ENCODE measurements at places on chromosomes 7 and 10.

GRCh38 chr7:148871551-148871950 lies 12.5 kb downstream of the EZH2 start:
- DNase-seq, result no peak

- no peak for DNase-seq
Measured at GRCh38 chr10:49001402-49001801, 61.8 kb upstream of the LRRC18 start.

GRCh38 chr7:54841772-54842697 lies 83.0 kb upstream of the SEC61G start:
- no peak for DNase-seq

- DNase-seq, result no peak
Measured at GRCh38 chr7:24914465-24914859, 65.5 kb downstream of the OSBPL3 start.

GRCh38 chr10:1947464-1948003 lies 210.2 kb upstream of the ADARB2 start:
- DNase-seq, result no peak

DNA sequence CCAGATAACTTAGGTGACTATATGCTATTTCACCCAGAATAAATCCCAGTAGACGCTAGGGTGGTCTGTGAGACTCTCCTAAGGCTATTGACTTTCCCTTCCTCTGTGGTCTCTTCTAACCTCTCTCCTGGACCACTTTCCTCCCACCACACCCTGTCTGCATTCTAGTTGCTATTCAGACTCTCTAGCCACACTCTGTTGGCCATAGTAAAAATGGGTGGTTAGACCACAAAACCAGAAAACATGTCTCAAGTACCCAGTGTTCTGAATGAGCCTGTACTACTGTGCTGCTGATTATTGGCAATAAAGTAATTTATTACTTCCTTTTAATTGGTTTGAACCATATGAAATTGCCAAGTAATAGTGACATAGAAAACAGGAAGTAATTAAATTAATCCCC lies 240.8 kb downstream of the KIF20B start:
- no peak for DNase-seq

- DNase-seq, result no peak
Measured at GRCh38 chr7:122546496-122546895, 152.4 kb downstream of the RNF133 start.

GRCh38 chr10:113552014-113552413 lies 839 bp upstream of the HABP2 start:
- no peak for DNase-seq

DNA sequence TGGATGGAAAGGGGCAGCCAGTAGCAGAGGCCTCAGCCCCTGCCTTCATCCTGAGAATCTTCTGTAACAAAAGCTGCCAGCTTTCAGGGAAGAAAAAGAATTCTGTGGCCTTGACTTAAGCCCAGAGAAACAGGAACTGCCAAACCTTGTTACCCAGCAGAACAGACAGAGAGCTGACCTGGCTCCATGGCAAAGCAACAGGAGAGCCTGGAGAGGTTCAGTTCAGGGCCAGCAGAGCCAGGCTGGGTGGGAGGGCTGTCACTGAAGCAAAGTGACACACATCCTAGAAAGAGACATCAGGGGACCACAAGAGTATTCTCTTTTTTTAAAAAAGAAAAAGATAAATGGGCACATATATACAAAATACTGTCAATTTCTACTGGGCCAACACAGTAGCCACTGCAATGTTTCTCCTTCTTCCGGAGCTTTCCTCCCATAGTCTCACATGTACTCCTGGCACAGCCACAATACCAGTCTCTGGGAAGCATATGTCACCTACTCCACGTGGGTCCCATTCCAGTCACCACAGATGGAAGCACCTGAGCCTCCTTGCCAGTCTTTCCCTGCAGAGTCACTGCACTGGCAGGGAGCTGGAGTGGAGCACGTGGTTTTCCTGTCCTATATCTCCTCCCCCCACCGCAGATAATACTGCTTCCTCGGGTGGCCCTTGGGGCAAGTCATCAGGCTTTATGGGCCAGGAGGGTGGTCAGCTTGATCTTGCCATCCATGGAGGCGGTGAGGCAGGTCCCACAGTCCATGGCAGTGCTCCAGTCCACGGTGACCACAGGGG lies 15.2 kb upstream of the CYREN start:
- DNase-seq, result no peak

- no peak for DNase-seq
Measured at GRCh38 chr10:20630092-20630643, 266.9 kb downstream of the NEBL start.

GRCh38 chr7:232410-233248 lies 40.3 kb downstream of the FAM20C start:
- DNase-seq, result no peak

All from SK-N-MC (cell line).